ENCODE measurements at places on chromosomes 2 and 18.

DNA sequence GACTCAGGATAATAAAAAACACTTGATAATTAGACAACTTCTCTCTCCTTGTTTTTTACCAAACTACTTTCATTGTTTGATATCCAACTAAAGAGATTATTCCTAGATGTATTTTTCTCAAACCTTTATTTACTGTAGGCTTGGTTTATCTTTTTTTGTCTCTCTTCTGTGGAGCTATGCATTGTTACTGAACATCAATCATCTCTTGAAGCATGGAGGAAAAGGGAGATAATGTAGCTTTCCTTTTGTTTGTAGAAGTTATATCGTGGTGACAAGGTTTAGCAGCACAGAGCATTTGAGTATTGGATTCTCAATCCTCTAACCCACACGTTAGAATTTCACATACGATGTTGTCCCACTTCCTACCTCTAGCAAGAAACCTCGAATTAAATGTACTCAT lies 41.7 kb downstream of the SMCHD1 start:
- DNase-seq = no peak

DNA sequence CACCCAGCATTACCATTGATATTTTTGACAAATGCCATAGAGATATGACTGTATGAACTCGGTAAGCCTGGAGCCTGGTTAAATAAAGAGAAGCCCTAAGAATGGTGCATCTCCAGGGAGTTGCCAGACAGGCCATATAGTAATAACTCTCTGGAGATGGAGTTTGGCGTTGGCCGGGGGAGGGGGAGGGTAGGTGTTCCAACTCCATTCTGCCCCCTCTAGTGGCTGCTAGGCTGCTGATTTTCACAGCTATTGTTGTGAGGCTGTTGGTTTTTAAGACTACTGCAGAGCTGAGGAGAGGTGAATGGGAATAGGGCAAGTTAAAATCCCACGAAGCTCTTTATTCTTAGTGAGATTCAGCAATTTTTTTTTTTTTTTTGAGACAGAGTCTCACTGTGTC lies 99.9 kb downstream of the GALNT14 start:
- no peak for DNase-seq

DNA sequence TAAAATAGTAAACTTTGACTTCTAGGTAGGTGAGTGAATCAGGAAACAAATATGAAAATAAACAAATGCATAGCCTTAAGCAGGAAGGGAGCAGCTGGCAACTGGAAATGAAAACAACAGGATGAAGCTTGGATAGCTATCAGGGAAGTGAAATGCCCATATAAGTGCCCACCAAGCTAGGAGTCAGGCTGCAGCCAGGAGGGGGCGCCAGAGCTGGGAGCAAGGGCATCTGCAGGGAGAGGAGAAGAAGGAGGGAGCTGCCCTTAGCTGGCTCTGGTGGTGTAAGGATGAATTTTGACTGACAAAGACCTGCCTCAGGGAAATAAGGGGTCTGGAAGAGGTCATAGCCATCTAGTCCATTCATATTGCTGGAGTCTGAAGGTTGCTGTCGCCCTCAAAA lies 298.3 kb downstream of the TDRD15 start:
- DNase-seq = no peak

- no peak for DNase-seq
Observed at GRCh38 chr2:134586326-134586965, 132.4 kb downstream of the TMEM163 start.

DNA sequence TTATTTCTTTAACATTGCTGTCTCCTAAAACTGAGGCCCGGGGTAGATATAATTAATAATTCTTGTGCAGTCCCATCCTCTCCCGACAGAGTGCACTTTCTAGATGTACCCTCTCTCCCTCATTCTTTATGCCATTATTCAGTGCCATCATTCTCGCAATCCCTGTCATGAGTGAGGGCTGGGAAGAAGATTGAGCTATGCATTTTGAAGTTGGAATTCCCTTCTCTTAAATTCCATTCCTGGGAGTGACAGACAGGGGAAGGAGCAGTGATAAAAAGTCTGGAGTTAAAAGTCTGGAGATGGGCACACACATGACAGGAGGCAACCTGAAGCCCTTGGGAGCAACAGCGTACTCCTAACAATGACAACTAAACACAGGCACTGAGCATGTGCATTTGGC lies 2.6 kb upstream of the KCNE4 start:
- no peak for DNase-seq

GRCh38 chr2:55761024-55761423 lies 67.4 kb upstream of the PNPT1 start:
- DNase-seq = peak; percentile 80

- no peak for DNase-seq
Observed at GRCh38 chr2:75389271-75389670, 171.5 kb downstream of the EVA1A start.

DNA sequence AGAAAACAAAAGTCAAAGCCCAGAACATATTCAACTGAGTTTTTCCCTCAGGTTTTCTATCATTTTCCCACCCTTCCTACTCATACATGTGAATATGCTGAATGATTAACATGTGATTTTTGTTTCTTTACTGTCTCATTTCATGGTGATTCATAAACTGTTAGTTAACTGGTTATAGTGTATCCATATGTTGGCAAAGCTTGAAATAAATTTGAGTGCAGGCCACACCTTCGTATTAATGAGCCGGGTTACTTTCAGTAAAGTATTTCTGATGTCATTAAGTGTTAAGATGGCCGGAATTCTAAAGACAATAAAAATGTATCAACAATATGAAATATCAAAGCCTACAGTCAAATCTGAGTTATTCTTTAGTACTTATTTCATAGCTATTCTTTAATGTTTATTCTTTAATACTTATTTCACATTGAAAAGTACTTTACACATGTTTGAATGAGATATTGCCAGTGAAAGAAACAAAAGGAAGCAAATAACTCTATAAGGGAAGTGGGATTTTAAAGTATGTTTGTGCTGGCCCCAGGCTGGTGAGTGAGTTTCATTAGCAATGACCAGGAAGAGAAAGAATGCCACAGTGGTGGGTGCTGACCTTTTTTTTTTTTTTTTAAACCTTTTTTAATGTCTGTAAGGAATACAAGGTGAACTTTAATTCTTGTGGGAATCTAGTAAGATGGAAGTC lies 178.6 kb downstream of the NEDD4L start:
- DNase-seq = no peak

DNA sequence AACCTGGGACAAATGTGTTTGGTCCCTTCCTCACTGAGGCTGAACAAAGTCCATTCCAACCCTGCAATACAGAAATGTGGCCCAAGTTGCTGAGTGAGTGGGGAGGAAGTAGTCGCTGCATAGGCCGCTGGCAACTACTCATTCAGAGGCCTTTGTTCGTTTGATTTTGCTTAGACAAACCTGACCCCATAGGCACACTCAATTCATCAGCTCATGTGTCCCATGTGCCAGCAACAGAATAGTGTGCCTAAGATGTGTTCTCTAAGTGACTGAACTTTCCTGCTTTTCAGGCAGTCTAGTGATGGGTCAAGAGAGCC lies 23.0 kb downstream of the PTPN18 start:
- DNase-seq = no peak

All from cardiac muscle cell (in vitro differentiated cells and primary cell).